Neural crest cell (in vitro differentiated cells): ENCODE measurements at places on chromosomes 16 and 17.
A peak's percentile ranks its signal among the peaks of the same experiment; 100 is the strongest.

DNA sequence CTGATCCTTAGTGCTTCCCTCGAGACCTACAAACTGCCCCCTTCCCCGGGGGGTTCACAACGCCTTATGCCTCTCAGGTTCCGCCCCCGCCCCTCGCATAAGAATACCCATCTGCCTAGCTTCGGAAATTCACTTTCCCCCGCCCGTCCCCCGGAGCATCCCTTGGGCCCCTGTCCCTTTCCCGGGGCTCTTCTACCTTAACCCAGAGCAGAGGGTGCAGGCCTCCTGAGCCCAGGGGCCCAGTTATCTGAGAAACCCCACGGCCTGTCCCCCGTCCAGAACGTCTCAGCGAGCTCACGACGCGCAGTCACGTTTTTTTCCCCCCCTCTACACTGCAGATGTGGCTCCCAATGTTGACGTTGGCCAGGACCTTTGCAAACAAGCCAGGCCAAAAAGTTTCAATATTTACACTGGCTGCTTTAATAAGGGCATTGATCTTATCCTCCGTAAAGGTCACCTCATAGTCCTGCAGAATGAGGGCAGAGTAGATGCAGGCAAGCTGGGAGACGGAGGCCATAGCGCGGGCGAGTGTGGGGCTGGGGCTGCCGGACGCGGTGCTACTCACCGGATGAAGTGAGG, 1.4 kb upstream of the NBR1 start:
- DNase-seq = no peak

- no peak for DNase-seq
Measured at GRCh38 chr17:48246612-48247011, 139.0 kb downstream of the SNX11 start.

- DNase-seq = no peak
Measured at GRCh38 chr17:3710951-3711383, 12.7 kb upstream of the HASPIN start.

DNA sequence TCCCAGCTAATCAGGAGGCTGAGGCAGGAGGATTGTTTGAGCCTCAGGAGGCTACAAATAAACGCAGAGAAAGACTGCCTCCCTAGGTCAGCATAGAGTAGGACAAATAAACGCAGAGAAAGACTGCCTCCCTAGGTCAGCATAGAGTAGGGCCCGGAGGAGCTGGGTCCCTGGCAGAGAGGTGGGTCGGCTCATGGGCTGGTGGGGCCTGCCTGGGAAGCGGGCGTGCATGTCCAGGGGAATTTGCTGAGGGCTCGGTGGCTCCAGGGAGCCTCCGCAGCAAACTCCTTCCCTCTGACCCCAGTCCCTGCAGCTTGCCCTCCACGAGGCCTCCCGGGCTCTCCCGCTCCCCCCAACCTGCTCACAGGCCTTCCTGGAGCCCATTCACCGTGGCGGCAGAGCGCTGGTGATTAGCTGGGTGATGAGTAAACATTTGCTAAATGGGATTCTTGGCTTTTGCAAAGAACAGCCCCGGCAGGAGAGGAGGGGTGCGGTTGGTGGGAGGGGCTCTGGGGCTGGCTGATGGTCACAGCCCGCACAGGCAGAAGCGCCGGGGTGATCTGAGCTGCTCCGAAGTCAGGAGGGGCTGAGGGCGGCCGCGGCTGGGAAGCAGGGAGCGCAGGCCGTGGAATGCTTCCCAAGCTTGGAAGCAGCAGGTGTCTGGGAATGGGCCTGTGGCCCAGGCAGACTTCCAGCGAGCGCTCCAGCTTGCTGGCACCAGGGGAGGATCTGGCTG, 93.1 kb downstream of the RTN4RL1 start:
- DNase-seq = no peak

DNA sequence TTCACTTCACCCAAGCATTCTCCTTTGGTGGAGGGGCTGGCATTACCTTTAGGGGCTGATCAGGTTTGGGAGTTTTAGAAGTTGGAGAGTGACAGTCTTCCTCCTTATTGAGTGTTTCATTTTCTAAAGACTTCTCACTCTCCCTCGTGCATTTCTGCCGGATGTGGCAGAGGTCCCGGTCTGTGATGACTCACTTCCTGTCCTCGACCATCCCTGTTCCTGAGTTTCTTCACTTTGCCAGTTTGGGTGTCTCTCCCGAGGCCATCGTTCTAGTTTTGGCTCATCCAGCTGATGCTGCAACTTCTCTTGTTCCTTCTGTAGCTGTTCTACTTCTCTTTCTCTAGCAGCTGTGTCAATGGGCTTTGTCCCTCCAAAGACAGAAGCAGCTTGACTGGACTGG, 104.3 kb downstream of the PHKB start:
- DNase-seq = no peak

DNA sequence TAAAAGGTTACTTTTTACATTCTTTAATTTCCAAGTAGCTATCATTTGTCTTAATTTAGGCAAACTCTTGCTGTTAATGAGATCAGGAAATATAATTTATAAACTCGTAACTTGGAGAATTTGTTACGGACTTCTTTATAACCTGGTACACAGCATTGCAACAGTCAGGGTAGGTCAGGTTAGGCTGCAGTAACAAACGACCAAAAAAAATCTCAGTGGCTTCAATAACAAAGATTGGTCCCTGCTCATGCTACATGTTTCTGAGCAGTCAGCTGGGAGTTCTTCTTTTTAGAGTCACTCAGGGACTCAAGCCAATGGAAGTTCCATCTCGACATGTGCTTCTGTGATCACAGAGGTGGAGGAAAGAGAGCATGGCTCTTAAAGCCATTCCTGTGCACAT, 110.1 kb downstream of the USP31 start:
- DNase-seq = no peak

GRCh38 chr16:58426966-58427365, 34.7 kb downstream of the GINS3 start:
- no peak for DNase-seq

DNA sequence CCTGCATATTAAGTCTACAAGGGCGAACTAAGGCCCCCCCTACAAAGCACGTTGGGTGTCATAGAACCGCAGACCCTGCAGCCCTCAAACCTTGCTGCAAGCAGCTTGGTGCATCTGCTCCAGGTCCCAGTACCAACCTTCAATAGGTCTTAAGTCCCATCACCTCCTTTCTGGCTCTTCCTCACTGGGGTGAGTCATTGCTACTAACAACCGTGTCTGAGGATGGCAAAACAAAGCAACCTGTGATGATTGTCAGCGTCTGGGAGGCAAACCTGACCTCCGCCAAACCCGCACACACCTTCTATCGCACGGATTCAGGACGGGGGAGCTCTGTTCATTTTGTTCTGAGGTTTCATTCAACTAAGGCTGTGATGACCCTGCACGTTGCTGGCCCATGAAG, 138.9 kb downstream of the SLC39A11 start:
- DNase-seq = no peak

DNA sequence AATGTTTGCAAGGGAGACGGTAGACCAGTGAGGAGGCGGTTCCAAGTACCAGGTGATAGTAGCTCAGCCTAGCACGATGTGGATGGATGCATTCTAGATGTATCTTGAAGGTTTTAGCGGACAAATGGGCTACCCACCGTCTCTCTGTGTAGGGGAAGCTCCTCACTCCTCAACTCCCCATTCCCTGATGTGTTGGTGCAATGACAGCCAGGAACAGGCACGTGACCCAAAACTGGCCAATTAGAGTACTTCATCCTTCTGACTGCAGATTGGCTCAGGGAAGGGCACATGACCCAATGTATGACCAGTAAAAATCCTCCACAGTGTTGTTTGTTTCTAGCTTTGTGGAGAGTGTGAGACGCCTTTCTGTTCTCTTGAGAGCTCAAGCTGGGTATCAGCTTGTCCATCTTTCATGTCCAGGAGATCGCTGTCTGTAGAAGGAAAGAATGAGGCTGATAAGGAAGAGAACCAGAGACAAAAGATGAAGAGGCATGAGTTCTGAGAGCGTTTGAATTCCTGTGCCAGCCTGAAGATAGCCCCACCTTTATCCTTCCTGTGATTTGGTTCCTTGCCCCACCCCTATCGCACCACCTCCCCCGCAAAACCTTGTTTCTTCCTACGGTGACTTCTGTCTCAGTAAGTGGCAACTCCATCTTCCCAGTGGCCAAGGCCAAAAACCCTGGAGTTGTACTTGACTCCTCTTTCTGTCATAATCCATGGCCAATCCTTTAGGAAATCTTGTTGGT, 2.3 kb upstream of the BORCS6 start:
- peak; percentile 59 for DNase-seq
